H9 (cell line): ENCODE measurements at places on chromosomes 6 and 20. TPM values are rescaled to one million over a fixed set of nuclear protein-coding genes. Genes with fewer than 3 reads are reported as not detected.

- DNase-seq: no peak
- H3K27ac ChIP-seq: no peak overlapping the region
- H3K36me3 ChIP-seq: no peaks in the 10 kb centered on the region
- H3K4me3 ChIP-seq: no peak overlapping the region
- no peaks in the 10 kb centered on the region for H3K27me3 ChIP-seq
Observed at GRCh38 chr6:37717836-37718251, 20.2 kb upstream of the MDGA1 start.

DNA sequence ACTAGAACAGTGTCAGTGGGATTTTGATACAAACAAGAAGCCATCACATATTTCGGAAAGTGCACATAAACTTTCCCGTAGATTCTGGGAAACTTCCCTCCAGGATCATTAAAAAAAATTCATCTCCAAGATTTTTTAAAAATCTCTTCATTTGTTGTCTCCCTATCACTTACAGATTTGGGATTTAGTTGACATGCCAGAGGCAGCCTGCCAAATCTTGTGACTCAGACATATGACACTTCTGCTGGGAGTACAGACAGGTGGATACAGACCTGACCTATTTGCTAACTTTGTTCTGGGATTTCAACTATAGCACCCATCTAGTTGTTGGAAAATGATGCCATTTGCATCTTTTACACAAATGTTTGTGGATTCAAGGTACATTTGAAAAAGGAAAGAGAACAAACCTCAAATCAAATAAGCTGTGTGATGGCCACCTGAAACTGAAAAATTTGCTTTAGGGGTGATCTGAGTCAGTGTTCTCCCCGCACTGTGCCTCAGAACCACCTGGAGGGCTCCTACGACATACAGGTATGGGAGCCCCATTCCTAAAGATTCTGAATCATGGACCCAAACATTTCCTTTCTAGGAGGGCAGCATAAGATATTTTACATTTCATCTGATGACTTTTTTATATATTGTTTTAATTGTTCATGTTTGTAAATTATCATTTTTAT is 21.9 kb upstream of the CD2AP start:
- no peaks in the 10 kb centered on the region for H3K27me3 ChIP-seq
- H3K36me3 ChIP-seq: no peaks in the 10 kb centered on the region
- H3K4me1 ChIP-seq: no peaks in the 10 kb centered on the region
- no peak for DNase-seq

DNA sequence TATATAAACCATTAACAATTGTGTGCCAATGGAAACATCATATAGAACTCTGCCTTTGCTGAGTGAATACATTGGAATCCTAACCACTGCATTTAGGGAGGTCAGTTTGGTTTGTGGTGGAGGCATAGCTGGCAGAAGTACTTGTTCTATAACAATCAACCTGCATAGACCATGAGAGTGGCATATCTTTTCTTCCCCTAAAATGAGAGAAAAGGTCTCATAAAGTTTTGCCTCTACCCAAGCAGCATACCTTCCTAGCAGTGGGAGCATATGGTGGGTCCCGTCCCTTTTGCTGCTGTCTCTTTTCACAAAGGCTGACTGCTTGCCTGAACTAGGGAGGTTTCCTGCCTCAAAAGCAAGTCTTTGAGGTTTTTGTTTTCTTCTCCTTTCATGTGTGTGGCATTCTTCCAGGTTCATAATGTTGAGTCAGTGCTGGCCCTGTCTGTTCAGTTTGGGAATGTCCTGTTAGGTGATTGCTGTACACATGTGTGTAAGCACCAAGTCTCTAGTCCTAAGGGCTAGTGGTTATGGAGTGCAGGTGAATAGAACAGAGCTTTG is 61.2 kb upstream of the SUPT3H start:
- H3K27ac ChIP-seq: no peak overlapping the region
- no peak for DNase-seq
- no peak overlapping the region for H3K4me3 ChIP-seq

DNA sequence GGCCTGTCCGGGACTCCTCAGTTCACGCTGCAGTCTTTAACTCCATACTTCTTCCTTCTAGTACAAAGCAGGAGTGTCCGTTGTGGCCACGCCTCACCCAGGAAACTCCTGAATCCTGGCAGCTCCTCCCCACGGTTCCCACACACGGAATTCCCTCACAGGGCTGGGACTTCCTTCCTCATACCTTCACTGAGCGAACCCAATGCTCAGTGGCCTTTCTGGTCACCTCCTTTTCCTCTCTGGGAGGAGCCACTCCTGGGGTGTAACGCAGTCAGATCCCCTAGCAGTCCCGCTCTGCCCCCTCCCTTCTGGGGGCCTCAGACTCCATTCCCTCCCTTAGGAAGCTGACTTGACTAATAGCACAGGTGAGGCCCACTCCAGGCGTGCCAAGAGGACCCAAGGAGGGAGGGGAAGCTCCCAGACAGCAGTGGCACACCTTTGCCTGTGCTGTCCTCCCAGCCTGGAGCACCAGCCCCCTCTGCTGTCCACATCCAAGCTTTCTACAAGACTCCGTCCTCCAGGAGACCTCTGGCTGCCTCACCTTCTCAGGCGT is at the start of gene SLC52A3:
Gene SLC52A3, minus strand, starts transcription at position 75 of the 553 bp plus-strand sequence. CDS start 2,726 bp downstream, outside the sequence.
- H3K4me1 ChIP-seq: no peaks in the 10 kb centered on the region
- H3K4me3 ChIP-seq: no peak within 1 kb of the TSS
- H3K27me3 ChIP-seq: no peaks in the 10 kb centered on the region
- H3K27ac ChIP-seq: no peak within 1 kb of the TSS

DNA sequence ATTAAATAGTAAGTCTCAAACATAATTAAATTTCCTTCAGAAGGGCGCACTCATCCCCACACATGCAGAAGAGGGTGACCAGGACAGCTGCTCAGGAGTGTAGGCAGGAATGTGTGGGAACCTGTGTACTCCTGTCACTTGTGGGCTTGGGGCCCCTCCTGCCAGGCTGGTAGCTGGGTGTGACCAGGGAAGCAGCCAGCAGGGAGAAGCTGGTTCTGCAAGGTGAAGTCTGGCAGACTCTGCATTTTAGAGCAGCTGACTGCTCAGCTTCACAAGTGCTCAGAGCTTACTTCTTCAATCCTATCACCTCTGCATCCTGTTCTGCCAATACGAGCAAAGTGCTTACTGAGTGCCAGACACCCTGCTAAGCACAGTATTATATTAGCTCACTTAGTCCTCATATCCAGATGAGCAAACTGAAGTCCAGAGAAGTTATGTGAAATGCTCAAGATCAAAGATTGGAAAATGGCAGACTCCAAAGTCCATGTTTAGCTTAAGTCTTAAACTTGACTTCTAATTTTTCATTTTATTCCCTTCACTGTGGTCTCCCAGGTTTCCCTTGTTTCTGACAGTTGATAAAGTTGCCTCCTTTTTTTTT is 27.9 kb downstream of the ELMO2 start:
- no peak for DNase-seq
- H3K4me1 ChIP-seq: no peaks in the 10 kb centered on the region
- no peaks in the 10 kb centered on the region; the same call in 1 of the 2 replicates for H3K27me3 ChIP-seq

- no peak overlapping the region for H3K4me3 ChIP-seq
- no peak overlapping the region for H3K27ac ChIP-seq
- H3K27me3 ChIP-seq: no peaks in the 10 kb centered on the region
- H3K36me3 ChIP-seq: no peaks in the 10 kb centered on the region
- H3K4me1 ChIP-seq: no peaks in the 10 kb centered on the region
Observed at GRCh38 chr20:14259689-14260088, 77.7 kb downstream of the FLRT3 start.

- peak; percentile 75 for DNase-seq
- no peaks in the 10 kb centered on the region; the same call in 1 of the 2 replicates for H3K4me1 ChIP-seq
- H3K4me3 ChIP-seq: peak overlapping the region; percentile 63
- peaks cover 35% of the 10 kb centered on the region for H3K27me3 ChIP-seq
- no peaks in the 10 kb centered on the region for H3K36me3 ChIP-seq
Observed at GRCh38 chr6:17280552-17281090, 540 bp upstream of the RBM24 start.

- H3K4me3 ChIP-seq: no peak overlapping the region
- no peaks in the 10 kb centered on the region for H3K27me3 ChIP-seq
- H3K36me3 ChIP-seq: no peaks in the 10 kb centered on the region
- DNase-seq: no peak
- no peaks in the 10 kb centered on the region for H3K4me1 ChIP-seq
- H3K27ac ChIP-seq: no peak overlapping the region
Observed at GRCh38 chr6:20292905-20293304, 80.6 kb upstream of the MBOAT1 start.

DNA sequence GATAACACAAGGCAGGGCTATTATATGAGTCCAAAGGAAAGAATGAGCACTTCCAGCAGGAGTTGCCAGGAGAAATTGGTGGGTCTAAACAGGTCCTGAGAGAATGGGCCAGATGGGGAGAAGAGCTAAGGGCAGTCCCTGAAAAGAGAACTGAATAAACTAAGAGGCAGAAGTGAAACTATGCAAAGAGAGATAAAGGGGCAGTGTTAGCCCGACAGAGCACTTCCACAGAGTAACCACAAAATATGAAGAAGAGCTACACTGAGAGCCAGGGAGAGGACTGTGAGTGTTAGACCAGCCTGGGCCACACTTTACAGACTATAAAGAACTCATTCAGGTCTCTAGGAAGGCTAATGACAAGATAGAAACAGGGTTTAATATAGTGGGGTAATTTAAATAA is 43.8 kb downstream of the RALGAPA2 start:
- no peak overlapping the region for H3K27ac ChIP-seq
- no peaks in the 10 kb centered on the region for H3K27me3 ChIP-seq
- H3K4me1 ChIP-seq: peaks cover 4% of the 10 kb centered on the region
- DNase-seq: no peak

GRCh38 chr20:50346374-50347283 is 156.0 kb downstream of the CEBPB start:
- H3K27me3 ChIP-seq: no peaks in the 10 kb centered on the region
- H3K4me3 ChIP-seq: no peak overlapping the region
- no peak for DNase-seq
- H3K27ac ChIP-seq: no peak overlapping the region

- H3K27ac ChIP-seq: no peak overlapping the region
- DNase-seq: no peak
- H3K36me3 ChIP-seq: peaks cover 2% of the 10 kb centered on the region; the same call in 1 of the 2 replicates
- H3K27me3 ChIP-seq: no peaks in the 10 kb centered on the region
Observed at GRCh38 chr6:74902089-74902488, 303.8 kb downstream of the COL12A1 start.

The SLC17A3 gene
- not detected in 2 replicates for total RNA-seq

GRCh38 chr6:53095716-53096115 is 30.5 kb downstream of the FBXO9 start:
- no peak overlapping the region for H3K27ac ChIP-seq
- no peaks in the 10 kb centered on the region for H3K27me3 ChIP-seq
- no peak for DNase-seq
- H3K36me3 ChIP-seq: peaks cover 73% of the 10 kb centered on the region

DNA sequence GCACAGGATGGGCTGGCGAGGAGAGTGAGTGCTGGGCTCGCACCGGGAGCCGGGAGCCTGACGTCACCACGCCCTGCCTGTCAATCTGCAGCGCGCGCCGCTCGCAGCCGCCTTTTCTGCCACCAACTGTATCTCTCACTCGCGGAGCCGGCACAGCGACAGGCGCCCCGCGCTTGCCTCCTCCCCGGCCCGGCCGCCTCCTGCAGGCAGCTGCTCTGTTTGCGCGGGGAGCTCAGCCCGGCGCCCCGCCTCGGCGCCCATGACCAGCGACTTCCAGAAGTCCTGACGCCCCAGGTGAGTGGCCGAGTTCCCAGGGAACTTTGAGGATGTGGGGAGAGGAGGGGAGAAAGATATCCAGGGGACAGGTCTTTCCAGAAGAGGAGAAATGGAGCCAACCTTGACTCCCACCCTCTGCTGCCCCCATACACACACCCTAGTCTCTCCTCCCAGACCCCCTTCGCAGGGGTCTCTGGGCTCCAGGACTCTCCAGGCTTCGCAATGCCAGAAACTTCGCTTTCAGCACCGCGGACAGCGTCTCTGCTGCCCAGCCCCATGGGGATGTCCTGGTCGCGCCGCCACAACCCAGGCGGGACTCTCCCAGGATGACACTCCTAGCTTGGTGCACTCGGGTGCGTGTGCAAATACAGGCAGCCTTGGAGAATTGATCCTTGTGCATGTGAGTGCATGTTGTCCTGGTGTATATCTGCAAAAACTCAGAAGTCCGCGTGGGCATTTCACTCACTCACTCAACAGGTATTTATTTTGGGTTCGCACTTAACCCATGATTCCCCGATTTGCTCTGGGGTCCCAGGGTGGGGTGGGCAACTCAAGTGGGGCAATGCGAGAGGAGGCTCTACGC is at the start of gene GPR6:
Gene GPR6, plus strand, starts transcription at position 138 of the 859 bp plus-strand sequence. CDS start 802 bp downstream, outside the sequence.
- peak; percentile 87 for DNase-seq
- peaks cover 2% of the 10 kb centered on the region; the same call in 1 of the 2 replicates for H3K27me3 ChIP-seq
- H3K27ac ChIP-seq: no peak within 1 kb of the TSS
- peak within 1 kb of the TSS; percentile 90 for H3K4me3 ChIP-seq
- H3K4me1 ChIP-seq: no peaks in the 10 kb centered on the region

DNA sequence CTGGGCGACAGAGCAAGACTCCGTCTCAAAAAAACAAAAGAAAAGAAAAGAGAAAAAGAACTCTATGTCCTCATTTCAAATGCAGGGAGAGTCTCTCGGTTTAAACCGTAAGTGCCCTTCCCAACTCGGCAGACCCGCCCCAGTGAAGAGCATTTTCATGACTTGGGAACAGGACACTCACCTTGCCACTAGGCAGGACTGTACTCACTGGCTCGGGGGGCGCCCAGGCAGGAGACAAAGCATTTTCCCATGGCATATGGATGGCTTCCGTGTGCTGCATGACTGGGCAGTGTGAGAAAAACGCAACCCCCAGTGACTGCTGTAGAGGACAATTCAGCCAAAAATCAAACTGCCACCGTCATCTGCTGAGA is 23.7 kb upstream of the MRGBP start:
- peaks cover 3% of the 10 kb centered on the region; the same call in 1 of the 2 replicates for H3K4me1 ChIP-seq
- no peak overlapping the region for H3K27ac ChIP-seq
- H3K36me3 ChIP-seq: no peaks in the 10 kb centered on the region
- no peak overlapping the region for H3K4me3 ChIP-seq
- DNase-seq: no peak

DNA sequence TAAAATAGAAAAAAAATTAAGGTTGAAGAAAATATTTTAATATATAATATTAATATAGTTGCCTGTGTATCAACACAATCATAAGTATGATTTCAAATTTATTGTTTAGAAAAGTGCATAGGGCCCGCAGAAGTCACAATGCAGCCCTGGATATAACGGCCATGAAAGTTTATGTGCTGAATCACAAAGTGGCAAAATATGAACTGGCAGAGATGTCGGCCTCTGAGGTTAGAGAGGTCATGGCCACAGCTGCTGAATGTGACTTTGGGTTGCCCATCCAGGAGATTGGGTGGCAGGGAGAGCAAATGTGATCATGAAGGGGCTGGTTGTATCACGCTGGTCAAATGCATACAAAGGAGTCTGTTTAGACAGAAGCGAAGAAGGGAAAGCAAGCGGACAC is 35.7 kb downstream of the COL11A2 start:
- H3K36me3 ChIP-seq: peaks cover 4% of the 10 kb centered on the region; the same call in 1 of the 2 replicates
- no peak overlapping the region for H3K27ac ChIP-seq
- no peak overlapping the region for H3K4me3 ChIP-seq
- no peaks in the 10 kb centered on the region; the same call in 1 of the 2 replicates for H3K4me1 ChIP-seq
- no peaks in the 10 kb centered on the region for H3K27me3 ChIP-seq
- no peak for DNase-seq
